Thyroid gland (tissue), 4 donors: ENCODE measurements at places on chromosomes 2 and 18. TPM values are rescaled to one million over a fixed set of nuclear protein-coding genes. Genes with fewer than 3 reads are reported as not detected.

- peak overlapping the region; percentile 78 for H3K27ac ChIP-seq
- peaks cover 28% of the 10 kb centered on the region for H3K4me1 ChIP-seq
- no peaks in the 10 kb centered on the region for H3K27me3 ChIP-seq
These were observed 27.8 kb downstream of the CRACDL start for GRCh38 chr2:98907966-98908905.

DNA sequence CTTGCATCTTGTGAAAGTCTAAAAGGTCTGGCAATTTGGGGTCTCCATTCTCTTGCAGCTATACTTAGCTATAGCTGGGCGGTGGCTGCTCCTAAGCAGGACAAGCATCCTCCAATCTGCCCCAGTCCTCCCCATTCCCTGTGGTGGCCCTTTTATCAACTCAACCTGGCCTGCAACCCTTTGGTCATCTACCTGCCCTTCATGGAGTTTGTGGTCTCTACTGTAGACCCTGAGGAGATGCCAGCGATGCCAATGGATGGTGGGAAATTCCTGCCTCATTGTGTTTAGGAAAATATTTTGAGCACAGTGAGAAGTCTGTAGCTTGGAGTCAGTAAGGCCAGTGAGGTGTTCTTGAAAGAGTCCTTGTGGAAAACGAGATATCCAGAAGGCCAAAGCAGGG is 143.4 kb downstream of the CAPN13 start:
- H3K36me3 ChIP-seq: no peaks in the 10 kb centered on the region
- no peak overlapping the region for H3K27ac ChIP-seq
- H3K27me3 ChIP-seq: no peaks in the 10 kb centered on the region

DNA sequence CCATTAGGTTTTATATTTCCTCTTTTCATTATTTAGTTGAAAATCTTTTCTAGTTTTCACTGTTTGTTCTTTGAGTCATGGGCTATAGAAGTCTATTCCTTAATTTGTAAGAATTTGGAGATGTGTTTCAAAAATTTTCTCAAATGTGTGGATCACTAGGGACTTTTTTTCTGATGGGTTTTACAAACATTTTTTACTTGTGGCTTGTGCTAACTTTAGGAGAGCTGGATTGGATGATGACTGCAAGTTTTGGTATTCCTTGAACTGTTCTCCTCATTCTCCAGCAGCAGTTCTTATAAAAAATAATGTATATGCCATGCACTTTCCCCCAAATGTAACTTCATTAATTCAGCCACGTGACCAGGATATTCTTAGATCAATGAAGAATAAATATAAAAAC is 94.7 kb upstream of the CWC22 start:
- H3K27me3 ChIP-seq: no peaks in the 10 kb centered on the region
- no peaks in the 10 kb centered on the region for H3K36me3 ChIP-seq
- no peak for DNase-seq
- no peak overlapping the region for H3K27ac ChIP-seq
- no peaks in the 10 kb centered on the region for H3K4me1 ChIP-seq
- H3K4me3 ChIP-seq: no peak overlapping the region

DNA sequence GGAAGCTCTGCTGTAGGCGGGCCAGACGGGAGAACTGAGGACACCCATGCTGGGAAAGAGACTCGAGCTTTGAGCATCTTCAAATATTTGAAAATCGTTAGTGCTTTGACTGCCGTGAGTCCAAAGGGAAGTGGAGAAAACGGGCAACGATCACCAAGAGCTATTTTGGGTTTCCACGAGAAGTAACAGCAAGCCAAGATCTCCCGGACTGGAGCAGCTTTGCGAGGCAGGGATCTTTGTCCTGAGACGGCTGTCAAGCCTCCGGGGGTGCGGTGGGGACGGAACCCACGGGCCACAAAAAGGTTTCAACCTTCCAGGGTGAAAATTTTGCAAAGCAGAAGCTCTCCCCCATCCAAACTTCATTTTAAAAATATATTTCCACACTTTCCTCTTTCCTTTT is 195.8 kb downstream of the NDUFA10 start:
- H3K4me1 ChIP-seq: no peaks in the 10 kb centered on the region
- DNase-seq: no peak
- no peak overlapping the region for H3K4me3 ChIP-seq
- no peak overlapping the region for H3K27ac ChIP-seq
- H3K36me3 ChIP-seq: no peaks in the 10 kb centered on the region

DNA sequence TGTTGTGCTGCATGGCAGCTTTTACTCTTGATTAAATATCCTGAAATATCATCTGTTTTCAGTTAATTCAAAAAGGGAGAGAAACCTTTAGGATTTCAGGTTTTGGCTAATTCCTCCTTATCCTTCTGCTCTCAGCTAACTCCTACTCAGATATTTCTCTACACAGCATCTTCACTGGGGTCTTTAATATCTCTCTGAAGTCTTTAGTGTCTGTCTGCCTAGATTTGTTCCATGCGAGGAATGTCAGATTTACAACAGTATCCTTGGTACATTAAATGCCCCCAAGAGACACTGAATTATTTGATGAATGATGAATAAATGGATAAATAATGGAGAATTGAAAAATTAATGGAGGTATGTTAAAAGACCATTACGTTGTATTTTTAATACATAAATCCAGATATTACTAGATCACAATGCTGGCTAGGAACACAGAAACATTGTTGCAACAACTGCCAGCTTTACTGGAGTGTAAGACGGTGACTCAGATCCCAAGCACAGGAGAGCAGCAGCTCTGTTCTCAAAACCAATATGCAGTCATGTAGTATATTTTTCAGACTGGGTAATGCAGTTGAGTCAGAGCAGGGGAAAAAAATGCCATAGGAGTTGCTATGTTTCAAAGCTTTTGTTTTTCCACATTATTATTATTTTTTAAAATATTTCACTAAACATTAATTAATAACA is 388.0 kb upstream of the SYT4 start:
- H3K36me3 ChIP-seq: no peaks in the 10 kb centered on the region
- H3K4me3 ChIP-seq: no peak overlapping the region
- no peaks in the 10 kb centered on the region for H3K27me3 ChIP-seq
- no peaks in the 10 kb centered on the region for H3K4me1 ChIP-seq
- DNase-seq: no peak
- no peak overlapping the region for H3K27ac ChIP-seq

DNA sequence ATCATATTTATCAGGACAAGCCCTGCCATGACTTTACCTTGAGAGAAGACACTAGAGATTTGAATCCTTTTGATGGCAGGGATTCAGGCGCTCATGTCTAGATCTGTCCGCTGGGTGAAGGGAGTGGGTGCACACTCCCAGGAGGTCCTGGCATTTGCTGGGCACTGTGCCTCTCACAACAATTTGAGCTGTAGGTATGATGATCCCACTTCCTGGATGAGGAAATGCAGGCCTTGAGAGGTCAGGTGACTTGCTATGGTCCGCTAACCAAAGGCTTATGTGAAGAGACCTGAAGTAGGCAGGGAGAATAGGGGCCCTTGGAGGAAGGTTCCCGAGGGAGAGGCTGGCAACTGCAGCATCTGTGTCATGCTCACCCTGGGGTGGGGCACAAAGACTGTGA is 206.1 kb downstream of the HAUS1 start:
- H3K4me1 ChIP-seq: peaks cover 7% of the 10 kb centered on the region
- no peaks in the 10 kb centered on the region for H3K36me3 ChIP-seq
- H3K27me3 ChIP-seq: no peaks in the 10 kb centered on the region

- no peak for DNase-seq
- no peaks in the 10 kb centered on the region for H3K36me3 ChIP-seq
- no peak overlapping the region for H3K4me3 ChIP-seq
- H3K4me1 ChIP-seq: peaks cover 6% of the 10 kb centered on the region
These were observed 423.6 kb upstream of the TNP1 start for GRCh38 chr2:217283460-217283859.

GRCh38 chr2:6823111-6823510 is 42.6 kb downstream of the CMPK2 start:
- no peak overlapping the region for H3K4me3 ChIP-seq
- H3K27ac ChIP-seq: no peak overlapping the region
- no peaks in the 10 kb centered on the region for H3K36me3 ChIP-seq
- H3K4me1 ChIP-seq: no peaks in the 10 kb centered on the region
- no peaks in the 10 kb centered on the region for H3K27me3 ChIP-seq

- no peaks in the 10 kb centered on the region for H3K4me1 ChIP-seq
- H3K27ac ChIP-seq: no peak overlapping the region
- DNase-seq: no peak
- no peaks in the 10 kb centered on the region for H3K36me3 ChIP-seq
These were observed 28.0 kb upstream of the SCYGR1 start for GRCh38 chr2:227415538-227416424.

GRCh38 chr18:13362607-13363006 is 144.0 kb downstream of the LDLRAD4 start:
- no peak overlapping the region for H3K27ac ChIP-seq
- no peak overlapping the region for H3K4me3 ChIP-seq
- H3K27me3 ChIP-seq: no peaks in the 10 kb centered on the region
- no peaks in the 10 kb centered on the region for H3K4me1 ChIP-seq
- no peak for DNase-seq

DNA sequence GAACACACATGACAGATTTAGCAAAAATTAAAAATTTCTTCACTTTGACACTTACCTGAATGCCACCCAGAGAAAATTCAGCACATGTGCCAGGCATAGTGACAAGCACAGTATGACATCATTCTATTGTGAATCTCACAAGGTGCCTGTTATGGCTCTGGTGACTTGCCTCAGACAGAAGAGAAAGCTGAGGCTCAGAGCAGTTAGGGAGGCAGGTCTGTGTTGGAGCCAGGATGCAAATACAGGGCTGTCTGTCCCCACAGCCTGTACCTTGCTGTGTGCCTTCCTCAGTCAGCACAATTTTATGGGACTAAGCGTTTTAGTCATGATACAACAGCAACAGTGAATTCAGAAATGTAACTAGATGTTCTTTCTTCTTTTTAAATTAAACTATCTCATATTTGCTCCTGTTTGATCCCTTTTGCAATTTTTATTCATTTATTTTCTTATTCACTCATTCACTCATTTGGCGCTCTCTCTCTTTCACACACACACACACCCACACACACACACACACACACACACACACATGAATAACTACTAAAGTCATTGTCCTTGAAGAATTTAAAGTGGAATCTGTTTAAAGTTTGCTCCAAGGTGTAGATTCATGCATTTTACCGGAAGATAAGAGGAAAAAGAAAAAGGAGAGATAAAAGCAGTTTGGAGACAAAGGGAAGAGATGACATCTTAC is 37.9 kb upstream of the CTAGE1 start:
- H3K36me3 ChIP-seq: no peaks in the 10 kb centered on the region
- no peaks in the 10 kb centered on the region for H3K27me3 ChIP-seq
- H3K4me3 ChIP-seq: no peak overlapping the region

- peaks cover 4% of the 10 kb centered on the region for H3K4me1 ChIP-seq
- no peak overlapping the region for H3K4me3 ChIP-seq
- no peaks in the 10 kb centered on the region for H3K27me3 ChIP-seq
- no peak for DNase-seq
These were observed 81.7 kb upstream of the DNAJC10 start for GRCh38 chr2:182634386-182634785.

GRCh38 chr2:231701456-231702373 is 6.6 kb upstream of the PTMA start:
- no peaks in the 10 kb centered on the region for H3K36me3 ChIP-seq
- no peak overlapping the region for H3K4me3 ChIP-seq
- H3K4me1 ChIP-seq: peaks cover 31% of the 10 kb centered on the region
- no peaks in the 10 kb centered on the region for H3K27me3 ChIP-seq
- peak overlapping the region; percentile 81 for H3K27ac ChIP-seq
- peak; percentile 99 for DNase-seq

- no peaks in the 10 kb centered on the region for H3K36me3 ChIP-seq
- peak overlapping the region; percentile 88 for H3K4me3 ChIP-seq
- DNase-seq: peak; percentile 76
- peak overlapping the region; percentile 99 for H3K27ac ChIP-seq
- H3K27me3 ChIP-seq: no peaks in the 10 kb centered on the region
- peaks cover 31% of the 10 kb centered on the region for H3K4me1 ChIP-seq
These were observed 2.8 kb upstream of the CTDSP1 start for GRCh38 chr2:218396688-218397462.

- no peaks in the 10 kb centered on the region for H3K4me1 ChIP-seq
- H3K36me3 ChIP-seq: no peaks in the 10 kb centered on the region
- H3K27me3 ChIP-seq: no peaks in the 10 kb centered on the region
- H3K4me3 ChIP-seq: no peak overlapping the region
- no peak for DNase-seq
These were observed 35.2 kb downstream of the ANKAR start for GRCh38 chr2:189709501-189710221.

DNA sequence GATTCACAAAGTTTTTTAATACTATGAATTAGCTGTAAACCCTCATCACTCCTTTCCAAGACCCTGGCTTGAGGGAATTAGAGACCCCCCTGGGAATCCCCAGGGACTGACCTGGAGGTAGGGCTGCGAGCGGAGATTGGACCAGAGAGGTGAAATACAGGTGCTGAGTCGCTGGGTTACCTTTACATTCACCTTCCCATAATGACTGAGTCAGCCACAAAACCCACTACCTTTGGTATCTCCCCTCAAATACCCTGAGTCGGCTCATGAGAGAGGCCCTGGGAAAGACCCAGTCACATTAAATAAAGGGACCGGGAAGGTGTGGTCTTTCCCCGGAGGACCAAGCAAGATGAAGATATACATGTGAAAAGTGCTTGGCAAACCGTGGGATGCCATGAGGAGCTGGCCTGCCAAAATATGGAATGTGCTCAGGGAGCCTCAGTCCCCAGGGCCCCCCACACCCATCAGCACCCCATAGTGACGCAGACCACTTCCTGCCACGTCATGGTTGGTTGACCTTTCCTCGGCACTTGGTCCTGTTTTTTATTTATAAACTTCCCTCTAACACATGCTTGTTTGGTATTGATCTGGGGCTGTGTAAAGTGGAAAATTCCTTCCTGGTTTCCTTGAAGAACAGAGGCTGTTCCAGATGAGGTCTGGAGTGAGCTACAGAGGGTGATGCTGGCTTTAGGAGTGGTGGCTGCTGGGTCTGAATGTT is 51.4 kb downstream of the IL1RL2 start:
- DNase-seq: no peak
- H3K4me3 ChIP-seq: no peak overlapping the region
- no peaks in the 10 kb centered on the region for H3K27me3 ChIP-seq
- peaks cover 32% of the 10 kb centered on the region for H3K4me1 ChIP-seq
- H3K36me3 ChIP-seq: no peaks in the 10 kb centered on the region
- peak overlapping the region; percentile 11 for H3K27ac ChIP-seq

GRCh38 chr2:40168032-40168431 is 283.9 kb downstream of the SLC8A1 start:
- H3K4me1 ChIP-seq: peaks cover 4% of the 10 kb centered on the region
- H3K27me3 ChIP-seq: no peaks in the 10 kb centered on the region
- no peak overlapping the region for H3K27ac ChIP-seq
- H3K36me3 ChIP-seq: no peaks in the 10 kb centered on the region
- no peak for DNase-seq

GRCh38 chr2:46091004-46091403 is 206.2 kb upstream of the EPAS1 start:
- no peak overlapping the region for H3K4me3 ChIP-seq
- no peaks in the 10 kb centered on the region for H3K27me3 ChIP-seq
- H3K27ac ChIP-seq: peak overlapping the region; percentile 67
- H3K4me1 ChIP-seq: peaks cover 20% of the 10 kb centered on the region

GRCh38 chr2:143885461-143885860 is 634.5 kb downstream of the ZEB2 start:
- no peaks in the 10 kb centered on the region for H3K27me3 ChIP-seq
- no peak overlapping the region for H3K27ac ChIP-seq
- no peaks in the 10 kb centered on the region for H3K36me3 ChIP-seq
- H3K4me3 ChIP-seq: no peak overlapping the region

- no peaks in the 10 kb centered on the region for H3K36me3 ChIP-seq
- no peak overlapping the region for H3K4me3 ChIP-seq
- H3K27ac ChIP-seq: no peak overlapping the region
- DNase-seq: no peak
These were observed 950 bp downstream of the KLHL30 start for GRCh38 chr2:238139196-238140039.

IMPACT gene
- total RNA-seq: 34.1 TPM

LPIN1 gene
- 43.5 TPM for total RNA-seq

CD28 gene
- 0.20 TPM for total RNA-seq

MROH2A gene
- total RNA-seq: 15.2 TPM

ZNF638 gene
- total RNA-seq: 154 TPM

CXCR1 gene
- total RNA-seq: 0.29 TPM

CIB4 gene
- 0.94 TPM for total RNA-seq

GPR39 gene
- total RNA-seq: 6.8 TPM

AAK1 gene
- 82.0 TPM for total RNA-seq

CFC1 gene
- total RNA-seq: not detected
